ENCODE measurements at places on chromosomes 3 and 15.
A peak's percentile ranks its signal among the peaks of the same experiment; 100 is the strongest.

- no peak for DNase-seq
Measured at GRCh38 chr3:23518441-23518840, 287.3 kb upstream of the UBE2E1 start.

- DNase-seq, result no peak
Measured at GRCh38 chr3:145889730-145890129, 271.3 kb downstream of the PLOD2 start.

GRCh38 chr3:36446276-36446675 lies 66.0 kb downstream of the STAC start:
- DNase-seq, result no peak

DNA sequence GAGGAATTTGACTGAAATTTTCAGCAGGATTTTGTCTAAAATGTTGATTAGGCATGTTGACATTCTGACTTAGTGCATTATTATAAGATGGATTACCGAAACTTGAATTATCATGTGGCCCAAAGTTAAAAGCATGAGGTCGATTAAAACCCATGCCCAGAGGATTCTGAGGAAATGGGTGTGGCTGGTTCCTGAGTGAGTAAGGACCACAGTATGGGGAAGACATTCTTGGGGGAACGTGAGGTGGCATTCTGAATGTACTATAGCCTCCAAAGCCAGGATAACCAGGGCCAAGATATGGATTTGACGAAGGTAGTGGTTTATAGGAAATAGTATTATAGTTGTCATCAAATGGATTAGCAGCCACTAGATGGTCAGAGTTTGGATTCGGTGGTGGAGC lies 38.7 kb upstream of the DNAAF4 start:
- DNase-seq, result no peak

DNA sequence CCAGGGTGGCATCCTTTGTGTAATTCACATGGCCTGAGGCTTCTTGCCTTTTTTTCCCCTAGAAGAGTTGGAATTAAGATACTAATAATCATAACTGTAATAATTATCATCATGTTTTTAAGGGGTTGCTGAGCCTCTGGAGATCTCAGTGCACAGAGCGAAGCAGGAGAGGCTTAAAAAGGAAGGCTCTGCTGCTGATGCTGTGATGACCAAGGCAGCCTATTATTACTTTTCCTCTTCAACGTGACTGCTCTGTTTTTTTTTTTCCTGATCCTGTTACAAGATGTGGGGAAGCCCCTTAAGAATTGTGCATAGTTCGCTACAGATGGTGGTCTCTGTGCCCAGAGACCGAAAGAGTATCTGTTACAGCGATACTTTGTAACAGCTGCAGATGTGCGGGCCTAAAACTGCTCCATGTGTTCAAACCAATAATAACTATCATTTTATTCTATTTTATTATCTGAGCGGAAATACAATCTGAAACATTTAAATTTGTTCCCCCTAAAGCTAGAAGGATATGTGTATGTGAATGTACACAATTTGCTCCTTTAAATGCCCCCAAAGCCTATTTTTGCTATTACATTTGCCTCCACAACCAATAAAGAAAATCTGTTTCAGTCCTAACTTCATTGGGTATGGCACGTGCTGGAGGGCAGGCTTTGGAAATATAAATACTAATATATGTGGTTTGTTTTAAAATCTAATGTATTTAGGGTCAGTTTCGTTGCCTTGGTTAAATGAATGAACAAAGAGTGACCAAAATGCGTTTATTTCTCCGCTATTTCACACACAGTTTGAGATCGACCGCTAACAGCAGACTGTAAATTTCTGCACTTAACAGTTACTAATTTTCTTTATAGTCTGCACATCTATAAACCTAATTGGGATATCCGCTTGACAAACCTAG lies 4.6 kb downstream of the SHOX2 start:
- no peak for DNase-seq

DNA sequence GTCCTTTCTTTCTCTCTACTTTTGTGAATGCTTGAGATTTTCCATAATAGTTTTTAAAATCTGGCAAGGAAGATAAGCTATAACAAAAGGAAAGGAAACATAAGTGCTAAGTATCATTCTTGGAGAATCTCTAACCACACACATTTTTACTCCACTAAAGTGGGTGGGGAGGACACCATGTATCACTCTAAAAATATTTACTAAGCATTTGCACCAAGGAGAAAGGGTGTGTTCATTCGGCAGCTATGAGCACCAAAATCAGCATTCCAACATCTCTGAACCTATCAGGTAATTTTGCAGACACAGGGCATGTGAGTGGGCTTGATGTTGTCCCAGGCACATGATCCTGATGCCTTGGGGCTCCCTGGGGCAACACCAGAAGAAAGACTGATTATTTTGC lies 5.5 kb downstream of the B4GALT4 start:
- DNase-seq, result no peak

- DNase-seq, result peak; percentile 57
Measured at GRCh38 chr15:83565553-83566159, 88.3 kb upstream of the ADAMTSL3 start.

DNA sequence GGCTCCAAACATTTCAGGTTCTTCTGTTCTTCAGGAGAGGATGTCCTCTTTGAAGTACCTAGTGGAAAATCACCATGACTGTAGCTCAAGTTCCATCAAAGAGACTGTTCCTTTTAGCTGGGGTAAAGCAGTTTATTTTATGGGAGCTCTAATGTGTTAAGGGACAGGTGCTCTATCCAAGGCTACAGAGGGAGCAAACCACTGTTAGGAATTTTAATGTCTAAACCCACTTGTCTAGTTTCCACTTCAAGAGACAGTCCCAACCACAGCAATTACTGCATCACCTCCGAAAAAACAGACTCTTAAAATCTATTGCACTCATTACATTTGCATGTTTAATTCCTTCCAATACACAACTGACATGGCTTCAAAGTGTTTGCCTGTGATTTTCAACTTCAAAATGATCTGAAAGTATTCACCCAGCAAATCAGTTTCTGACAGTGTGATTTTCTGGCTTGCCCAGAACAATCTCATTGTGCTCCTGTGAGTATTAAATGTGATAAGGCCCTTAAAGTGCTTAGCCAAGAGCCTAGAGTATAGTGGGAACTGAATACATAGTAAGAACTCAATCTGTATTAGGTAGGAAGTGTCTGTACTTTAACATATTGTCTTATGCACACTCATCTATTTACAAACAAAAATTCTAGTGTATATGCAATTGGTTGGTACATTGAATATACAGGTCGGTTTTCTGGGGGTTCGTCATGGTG lies 266.5 kb upstream of the CCDC54 start:
- DNase-seq, result no peak

GRCh38 chr3:170869239-170869590 lies 780 bp downstream of the RPL22L1 start:
- peak; percentile 55 for DNase-seq

DNA sequence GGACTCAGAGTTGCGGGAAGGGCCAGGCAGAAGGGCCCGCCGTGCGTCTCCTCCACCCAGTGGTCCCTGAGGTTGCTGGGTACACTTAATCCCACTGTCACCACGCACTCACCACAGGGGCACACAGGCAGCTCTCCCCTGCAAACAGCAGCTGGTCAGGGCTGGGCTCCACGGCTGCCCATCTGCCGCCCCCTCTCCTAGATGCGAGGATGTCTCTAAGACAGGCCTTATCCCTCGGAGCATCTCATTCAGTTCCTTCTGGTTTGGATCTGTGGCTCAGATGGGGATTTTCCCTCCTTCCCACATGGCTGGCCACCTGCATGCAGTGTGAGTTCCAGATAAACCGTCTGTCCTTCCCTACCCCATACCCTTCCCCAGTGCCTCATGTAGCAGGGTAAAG lies 26.3 kb downstream of the MRPS11 start:
- no peak for DNase-seq

DNA sequence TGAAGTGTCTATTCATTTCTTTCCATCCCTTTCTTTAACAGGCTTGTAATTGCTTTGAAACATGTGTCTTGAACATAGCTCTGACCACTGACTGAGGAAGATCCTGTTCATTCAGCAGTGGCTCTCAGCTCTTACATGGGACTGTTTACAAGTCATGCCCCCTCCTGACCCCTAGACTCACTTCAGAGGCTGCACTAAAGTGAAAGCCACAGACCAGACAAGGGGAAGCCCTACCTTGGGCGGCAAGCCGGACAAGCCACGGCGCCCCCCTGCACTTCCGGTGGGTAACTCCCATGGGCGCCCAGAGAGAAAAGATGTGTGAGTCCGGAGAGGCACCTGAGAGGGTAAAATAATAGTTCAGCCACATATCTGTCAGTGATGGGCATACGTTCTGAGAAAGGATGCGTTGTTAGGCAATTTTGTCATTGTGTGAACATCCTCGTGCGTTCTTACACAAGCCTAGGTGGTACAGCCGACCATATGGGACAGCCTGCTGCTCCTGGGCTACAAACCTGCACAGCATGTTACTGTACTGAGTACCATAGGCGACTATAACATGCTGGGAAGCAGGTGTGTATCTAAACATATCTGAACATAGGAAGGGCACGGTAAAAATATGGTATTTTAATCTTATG lies 116.2 kb downstream of the CHSY1 start:
- peak; percentile 20 for DNase-seq

DNA sequence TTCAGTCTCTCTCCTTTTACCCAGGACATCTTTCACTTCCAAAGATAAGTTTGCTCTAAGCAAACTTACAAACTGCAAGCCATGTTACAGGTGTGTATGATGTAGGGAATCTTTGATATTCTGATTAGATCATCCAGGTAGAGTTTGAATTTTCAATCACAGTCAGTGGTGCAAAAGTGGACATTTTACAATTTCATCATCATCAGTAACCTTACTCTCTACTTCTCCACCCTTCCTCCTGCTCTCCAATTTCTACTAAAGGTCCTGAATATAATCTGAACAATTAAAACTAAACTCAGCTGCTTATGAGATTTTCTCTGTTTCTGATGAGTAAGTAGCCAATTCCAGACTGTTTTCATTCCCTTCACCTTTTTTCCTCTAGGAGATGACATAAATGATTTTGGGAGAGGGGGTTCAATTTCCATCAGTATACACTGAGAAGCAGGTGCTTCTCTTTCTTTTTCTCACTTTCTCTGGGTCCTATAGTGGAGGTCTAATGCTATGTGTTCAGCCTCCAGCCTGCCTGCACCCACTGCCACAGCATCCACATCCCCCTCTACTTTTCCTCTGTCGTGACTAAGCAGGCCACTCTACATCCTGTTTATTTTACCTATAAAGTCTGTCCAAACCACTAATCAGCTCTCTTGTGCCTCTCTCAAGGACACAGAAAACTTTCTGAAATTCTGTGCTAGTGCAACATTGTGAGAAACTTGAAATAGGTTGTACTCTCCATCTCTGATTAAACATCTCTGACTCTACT lies 27.6 kb downstream of the SUCNR1 start:
- no peak for DNase-seq

- no peak for DNase-seq
Measured at GRCh38 chr3:128056258-128056657, 4.0 kb downstream of the SEC61A1 start.

GRCh38 chr3:152943645-152944044 lies 108.7 kb downstream of the P2RY1 start:
- no peak for DNase-seq

DNA sequence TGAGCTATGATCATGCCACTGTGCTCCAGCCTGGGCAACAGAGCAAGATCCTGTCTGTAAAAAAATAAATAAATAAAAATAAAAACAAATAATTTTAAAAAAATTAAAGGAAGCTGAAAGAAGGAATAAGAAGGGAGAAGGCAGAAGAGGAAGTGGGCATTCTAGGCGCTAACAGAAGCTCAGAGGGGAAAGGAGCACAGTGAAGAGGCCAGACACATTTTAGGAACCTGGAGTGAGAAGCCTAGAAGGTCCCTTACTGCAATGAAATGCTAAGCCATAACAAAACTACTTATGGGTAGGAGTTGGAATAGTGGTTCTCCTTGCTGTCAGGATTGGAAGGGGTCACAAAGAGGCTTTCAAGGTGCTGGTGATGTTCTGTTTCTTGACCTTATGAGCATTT lies 64.0 kb downstream of the ITGB5 start:
- DNase-seq, result no peak

DNA sequence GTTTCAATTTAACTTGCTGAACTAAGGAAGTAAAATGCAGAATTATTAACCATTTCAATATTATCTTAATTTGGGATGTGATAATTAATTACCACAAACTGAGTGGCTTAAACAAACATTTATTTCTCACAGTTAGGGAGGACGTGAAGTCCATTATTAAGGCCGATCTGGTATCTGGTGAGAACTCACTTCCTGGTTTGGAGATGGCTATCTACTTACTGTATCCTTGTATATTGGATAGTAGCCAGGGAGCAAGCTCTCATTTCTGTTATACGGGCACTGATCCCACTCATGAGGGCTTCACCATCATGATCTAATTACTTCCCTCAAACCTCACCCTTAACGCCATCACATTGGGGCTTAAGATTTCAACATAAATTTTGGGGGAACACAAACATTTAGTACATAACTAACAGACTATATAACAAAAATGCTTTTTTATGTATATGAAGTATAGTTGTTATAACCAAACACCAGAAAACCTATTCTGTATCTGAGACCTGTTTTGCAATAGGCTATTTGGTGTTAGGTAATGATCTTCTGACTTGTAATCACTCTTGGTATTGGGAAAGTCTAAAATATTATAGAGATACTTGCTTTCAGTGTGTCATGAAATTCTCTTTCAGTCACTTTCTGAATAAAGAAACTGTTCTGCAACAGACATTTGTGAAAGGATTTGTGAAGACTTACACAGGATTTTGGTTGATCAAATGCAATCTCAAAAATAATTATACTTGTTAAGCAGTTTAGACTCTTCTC lies 4.7 kb upstream of the KPNA4 start:
- DNase-seq, result peak; percentile 41

DNA sequence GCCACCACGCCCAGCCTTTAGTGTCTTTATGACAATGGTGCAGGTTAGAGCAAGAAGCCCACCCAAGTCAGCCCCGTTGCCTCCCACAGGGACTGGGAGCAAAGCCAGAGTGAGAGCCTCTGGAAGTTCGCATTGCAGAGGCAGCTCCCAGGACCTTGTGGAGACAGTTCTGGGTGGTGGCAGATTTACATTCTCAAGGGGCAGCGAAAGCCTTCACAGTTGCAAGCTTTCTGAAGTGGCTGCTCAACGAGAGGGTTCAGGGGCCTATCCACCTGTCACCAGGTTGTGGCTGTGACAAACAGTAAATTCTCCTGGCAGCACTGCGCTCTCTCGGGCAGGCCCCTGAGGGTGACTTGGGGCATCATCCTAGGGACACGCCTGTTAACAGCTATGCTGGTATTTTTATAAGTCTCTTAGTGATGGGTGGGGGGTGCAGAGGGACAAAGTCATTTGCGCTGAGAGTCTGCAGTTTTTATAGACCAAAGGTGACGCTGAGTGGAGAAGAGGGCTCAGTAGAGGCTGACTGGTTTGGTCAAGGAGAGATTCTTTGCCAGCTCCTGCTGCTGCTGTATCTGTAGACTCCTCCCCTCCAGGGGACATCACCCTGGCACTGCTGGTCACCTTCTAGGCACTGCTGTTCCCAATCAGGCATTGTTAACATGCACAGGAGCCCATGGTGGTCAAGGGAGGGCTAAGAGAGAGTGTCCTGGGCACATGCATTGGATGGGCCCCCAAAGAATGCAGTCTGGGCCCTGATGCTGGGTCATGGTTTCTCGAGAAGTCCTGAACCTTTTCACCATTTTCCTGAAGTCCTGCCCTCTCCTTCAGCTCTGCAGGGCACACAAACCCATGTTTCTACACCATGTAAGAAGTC lies 57.5 kb upstream of the KLF13 start:
- no peak for DNase-seq
